Stimulated activated CD8-positive, alpha-beta memory T cell treated with anti-CD3 and anti-CD28 coated beads, Interleukin-2, amount 100 ng/mL, for 1 hour (primary cell): ENCODE measurements at places on chromosomes 7 and 10.

- DNase-seq: no peak
Measured at GRCh38 chr10:56383806-56384205, 22.7 kb upstream of the ZWINT start.

- DNase-seq: no peak
Measured at GRCh38 chr10:129279446-129280154, 187.4 kb upstream of the MGMT start.

GRCh38 chr7:149188213-149188612, 7.1 kb upstream of the ZNF282 start:
- DNase-seq: no peak

DNA sequence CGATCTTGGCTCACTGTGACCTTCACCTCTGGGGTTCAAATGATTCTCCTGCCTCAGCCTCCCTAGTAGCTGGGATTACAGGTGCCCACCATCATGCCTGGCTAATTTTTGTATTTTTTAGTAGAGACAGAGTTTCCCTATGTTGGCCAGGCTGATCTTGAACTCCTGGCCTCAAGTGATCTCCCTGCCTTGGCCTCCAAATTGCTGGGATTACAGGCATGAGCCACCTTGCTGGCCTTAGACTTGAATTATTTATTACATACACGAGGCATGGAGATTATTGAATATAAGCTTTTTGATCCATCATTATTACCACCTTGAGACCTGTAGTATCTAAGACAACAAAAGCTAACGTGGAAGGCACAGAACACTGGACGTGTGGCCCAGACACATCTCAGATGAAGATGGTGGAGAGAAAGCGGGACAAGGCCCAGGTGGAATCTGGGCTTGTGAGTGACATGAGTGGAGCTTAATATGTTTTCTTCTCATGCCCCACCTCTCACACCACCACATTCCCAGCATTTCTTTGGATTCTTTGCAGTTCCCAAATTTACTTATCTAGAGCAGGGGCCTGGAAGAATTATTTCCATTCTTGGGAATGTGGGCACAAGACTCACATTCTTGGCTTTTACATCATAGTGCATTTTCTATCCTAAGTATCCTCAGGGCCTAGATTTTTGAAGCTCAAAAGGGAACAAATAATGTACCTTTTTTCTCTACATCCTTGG, 76.6 kb downstream of the SUGCT start:
- DNase-seq: no peak

GRCh38 chr10:46273506-46274477, 13.0 kb upstream of the ANTXRL start:
- DNase-seq: no peak

DNA sequence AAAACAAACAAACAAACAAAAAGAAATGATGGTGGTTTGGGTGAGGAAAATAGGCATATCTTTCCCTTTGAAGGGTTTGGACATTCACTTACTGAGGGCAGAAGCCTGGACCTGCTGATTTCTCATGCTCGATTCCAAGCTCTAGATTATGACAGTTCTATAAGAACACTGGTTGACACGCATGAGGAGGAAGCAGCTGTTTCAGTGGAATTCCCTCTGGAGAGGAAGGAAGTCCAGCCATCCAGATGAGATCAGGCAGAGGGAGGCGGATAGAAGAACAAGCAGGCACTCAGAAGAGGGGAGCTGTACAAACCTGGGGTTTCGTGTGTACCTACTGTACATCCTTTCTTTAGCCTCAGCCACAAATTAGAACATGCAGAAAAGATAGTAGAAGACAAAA, 691.9 kb downstream of the INHBA start:
- no peak for DNase-seq

GRCh38 chr7:157007470-157008066, 2.9 kb downstream of the MNX1 start:
- DNase-seq: no peak

- peak; percentile 26 for DNase-seq
Measured at GRCh38 chr7:17144322-17144721, 154.1 kb upstream of the AHR start.

DNA sequence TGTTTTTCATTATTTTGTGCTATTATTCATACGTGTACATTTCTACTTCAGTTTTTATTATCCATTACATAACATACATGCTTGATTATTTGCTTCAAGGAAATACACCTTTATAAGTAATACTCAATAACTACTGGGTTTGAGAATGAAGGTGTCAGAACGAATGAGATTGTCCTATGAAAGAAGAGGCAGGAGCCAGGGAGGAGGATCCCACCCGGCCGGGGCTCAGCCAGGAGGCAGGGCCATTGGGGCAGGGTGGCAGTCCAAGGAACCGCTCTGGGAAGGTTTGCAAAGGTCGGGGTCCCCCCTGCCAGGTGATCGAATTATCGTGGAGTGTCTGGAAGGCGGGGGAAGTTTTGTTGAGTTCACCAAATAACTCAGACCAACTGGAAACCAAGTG, 9.1 kb downstream of the TRIM56 start:
- no peak for DNase-seq

DNA sequence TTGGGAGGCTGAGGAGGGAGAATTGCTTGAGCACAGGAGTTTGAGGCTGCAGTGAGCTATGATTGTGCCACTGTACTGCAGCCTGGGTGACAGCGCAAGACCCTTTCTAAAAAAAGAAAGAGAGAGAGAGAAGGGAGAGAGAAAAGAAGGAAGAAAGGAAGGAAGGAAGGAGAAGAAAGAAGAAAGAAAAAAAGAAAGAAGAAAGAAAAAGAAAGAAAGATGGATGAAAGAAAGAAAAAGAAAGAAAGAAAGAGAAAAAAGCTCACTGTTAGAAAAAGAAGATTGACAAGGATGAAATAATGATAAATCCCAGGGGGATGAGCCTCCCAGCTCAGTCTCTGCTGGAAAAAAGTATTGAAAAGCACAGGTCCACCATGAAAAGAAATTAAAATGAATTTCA, 22.8 kb upstream of the CARD11 start:
- DNase-seq: no peak
